C1 segment of cervical spinal cord (tissue), 14 donors: ENCODE measurements at places on chromosomes 4 and X.

GRCh38 chrX:22147214-22147613 lies 115.1 kb downstream of the PHEX start:
- DNase-seq, result no peak

DNA sequence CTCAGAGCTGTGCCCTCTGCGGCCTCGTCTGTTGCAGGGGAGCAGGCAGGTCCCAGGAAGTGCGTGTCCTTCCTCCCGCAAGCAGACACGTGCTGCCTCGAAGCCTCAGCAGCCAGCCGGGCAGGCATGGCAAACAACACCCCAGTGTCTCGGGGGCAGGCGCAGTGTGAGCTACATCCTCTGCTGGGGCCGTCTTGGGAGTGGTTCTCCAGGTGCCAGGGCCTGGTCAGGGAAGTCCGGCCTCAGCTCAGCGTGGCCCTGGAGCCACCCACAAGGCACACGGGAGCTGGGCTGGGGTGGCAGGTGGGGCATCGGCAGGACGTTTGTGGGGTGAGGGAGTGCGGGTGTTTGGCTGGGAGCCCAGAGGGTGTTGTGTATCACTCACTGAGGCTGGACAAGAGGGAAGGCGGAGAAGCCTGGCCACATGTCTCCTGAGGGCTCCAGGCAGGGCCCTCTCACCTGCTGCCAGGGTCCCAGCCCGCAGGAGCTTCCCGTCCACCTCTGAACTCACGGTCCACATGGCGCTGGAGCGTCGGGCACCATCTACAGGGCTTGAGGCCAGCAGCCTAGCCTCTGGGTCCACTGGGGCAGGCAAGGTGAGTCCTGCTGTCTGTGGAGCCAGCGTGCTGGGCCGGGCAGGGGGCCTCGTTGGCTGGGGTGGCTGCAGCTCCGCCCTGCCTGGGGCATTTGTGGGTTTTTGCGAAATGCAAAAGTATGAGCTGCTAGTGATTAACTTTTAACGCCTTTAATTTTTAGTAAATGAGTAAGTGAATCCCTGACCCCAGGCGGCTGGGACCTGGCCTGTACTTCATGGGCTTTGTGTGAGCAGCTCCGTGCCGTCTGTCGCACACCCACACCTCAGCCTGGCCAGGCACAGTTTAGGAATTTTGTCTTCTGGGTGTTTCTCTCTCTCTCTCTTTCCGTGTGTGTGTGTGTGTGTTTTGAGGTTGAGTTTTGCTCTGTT lies 17.3 kb upstream of the UVSSA start:
- no peak for DNase-seq

- no peak for DNase-seq
Measured at GRCh38 chrX:73877687-73878086, 314.7 kb downstream of the CHIC1 start.

GRCh38 chr4:71607780-71608677 lies 175.8 kb downstream of the GC start:
- no peak for DNase-seq

DNA sequence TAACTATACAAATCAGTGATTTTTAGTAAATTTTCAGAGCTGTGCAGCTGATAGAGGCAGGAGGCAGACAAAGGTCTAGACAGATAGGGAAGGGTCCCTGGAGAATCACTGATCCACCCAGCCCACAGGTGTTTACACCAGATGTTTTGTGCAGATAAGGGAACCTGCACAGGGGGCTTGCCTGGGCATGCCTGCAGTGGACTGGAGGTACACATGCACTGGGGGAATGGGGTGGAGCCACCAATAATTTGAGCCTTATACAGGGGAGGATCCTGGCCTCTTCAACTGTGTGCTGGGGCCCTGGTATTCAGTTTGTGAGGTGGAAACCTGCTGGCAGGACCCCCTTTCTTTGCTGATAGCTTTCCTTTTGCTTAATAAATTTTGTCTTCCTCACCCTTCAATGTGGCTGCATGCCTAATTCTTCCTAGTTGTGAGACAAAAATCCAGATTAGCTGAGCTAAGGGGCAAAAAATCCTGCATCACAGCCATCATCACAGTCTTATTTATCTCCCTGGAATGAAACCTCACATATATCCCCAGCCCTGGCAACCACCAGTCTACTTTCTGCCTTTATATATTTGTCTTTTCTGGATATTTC lies 102.8 kb downstream of the KDM6A start:
- DNase-seq, result no peak

DNA sequence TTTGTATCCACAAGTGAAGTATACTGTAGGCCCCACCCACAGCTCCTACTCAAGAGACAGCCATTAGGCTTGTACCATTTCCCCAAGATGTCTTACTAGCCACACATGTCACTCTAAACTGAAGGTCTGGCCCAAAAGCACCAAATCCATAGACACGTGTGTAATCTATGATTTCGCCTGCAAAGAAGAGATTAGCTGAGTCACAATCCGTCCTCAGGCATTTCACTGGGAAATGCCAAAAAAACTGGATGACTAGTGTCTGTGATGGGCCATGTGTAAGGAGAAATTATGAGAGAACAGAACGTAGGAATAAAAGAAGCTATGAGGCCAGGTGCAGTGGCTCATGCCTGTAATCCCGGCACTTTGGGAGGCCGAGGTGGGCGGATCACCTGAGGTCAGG lies 21.9 kb upstream of the RP2 start:
- DNase-seq, result no peak

- no peak for DNase-seq
Measured at GRCh38 chr4:189443341-189443740, 497.3 kb upstream of the FRG1 start.

GRCh38 chrX:145949056-145949455 lies 131.4 kb downstream of the SLITRK2 start:
- DNase-seq, result no peak

DNA sequence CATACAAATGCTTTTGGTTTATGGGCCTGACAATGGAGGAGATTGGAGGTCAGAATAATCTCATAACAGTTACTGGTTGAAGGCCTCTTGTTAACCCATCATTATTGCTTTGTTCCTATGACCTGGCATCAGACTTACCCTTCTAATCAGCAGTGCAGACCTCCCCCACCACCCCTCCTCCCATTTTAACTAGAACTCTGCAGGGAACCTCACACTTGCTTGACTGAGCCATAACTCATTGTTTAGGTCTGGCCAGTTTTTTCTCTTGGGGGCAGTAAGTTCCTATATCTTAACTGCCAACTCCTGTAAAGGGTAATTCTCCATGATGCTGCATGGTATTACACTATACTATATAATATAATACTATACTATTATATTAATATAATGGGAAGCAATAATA lies 609.3 kb downstream of the IL1RAPL1 start:
- DNase-seq, result no peak

- no peak for DNase-seq
Measured at GRCh38 chr4:128727658-128728057, 81.8 kb upstream of the JADE1 start.

GRCh38 chr4:94843216-94843615 lies 85.5 kb downstream of the BMPR1B start:
- no peak for DNase-seq

DNA sequence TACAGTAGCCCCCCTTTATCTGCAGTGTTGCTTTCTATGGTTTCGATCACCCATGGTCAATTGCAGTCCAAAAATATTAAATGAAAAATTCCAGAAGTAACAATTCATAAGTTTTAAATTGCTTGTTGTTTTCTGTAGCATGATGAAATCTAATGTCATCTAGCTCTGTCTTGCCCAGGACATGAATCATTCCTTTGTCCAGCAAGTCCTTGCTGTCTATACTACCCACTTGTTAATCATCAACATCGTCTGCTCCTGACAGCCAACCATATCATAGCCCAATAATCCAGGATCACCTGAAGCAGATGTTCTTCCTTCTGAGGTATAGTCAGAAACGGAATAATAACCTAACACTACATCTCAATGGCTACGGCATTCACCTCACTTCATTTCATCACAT lies 79.8 kb downstream of the ADAMTS3 start:
- DNase-seq, result no peak

DNA sequence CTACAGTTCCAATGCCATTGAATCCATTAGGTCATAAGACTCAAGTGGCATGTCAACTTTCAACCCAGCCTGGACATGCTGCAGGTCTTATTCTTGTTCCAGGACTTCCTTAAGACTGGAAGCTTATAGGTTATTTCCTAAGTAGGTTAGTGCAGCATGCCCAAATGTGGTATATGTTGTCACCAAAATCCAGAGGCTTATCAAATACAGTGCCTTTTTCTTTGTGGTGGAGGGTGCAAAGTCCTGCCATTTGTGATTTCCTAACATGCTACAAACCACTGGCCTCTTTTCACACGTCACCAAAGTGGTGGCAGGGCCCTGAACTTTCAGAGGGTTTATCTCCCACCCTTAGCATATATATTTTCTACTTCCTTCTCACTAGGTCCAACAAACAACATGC lies 9.7 kb upstream of the TMEM184C start:
- no peak for DNase-seq

DNA sequence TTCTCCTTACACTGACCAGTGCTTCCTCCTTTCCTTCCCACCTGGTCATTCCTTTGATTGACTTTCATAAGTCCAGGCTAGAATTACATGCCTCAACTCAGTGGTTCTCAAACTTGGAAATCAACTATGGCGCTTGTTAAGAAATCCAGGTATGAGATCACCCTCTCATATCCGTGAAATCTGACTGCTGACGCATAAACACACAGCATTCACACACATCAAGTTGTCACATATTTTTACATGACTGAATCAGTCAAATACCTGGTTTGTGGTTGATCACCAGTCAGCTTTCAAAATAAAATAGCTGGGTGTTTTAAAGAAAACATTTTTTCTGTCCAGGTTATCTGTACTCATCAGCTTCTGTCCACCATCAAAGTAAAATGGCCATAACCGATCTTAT lies 433.5 kb downstream of the AFF2 start:
- no peak for DNase-seq

DNA sequence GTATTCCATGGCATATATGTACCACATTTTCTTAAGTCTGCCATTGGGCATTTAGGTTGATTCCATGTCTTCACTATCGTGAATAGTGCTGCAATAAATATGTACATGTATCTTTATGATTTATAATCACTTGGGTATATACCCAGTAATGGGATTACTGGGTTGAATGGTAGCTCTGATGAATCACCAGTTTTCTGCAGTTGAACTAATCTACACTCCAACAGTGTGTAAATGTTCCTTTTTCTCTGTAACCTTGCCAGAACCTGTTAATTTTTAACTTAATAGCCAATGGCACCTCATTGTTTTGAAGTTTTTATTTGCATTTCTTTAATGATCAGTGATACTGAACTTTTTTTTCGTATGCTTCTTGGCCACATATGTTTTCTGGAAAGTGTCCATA lies 152.5 kb downstream of the CCNG2 start:
- no peak for DNase-seq

- no peak for DNase-seq
Measured at GRCh38 chrX:119895843-119896326, at the start of gene AKAP14. Gene AKAP14, plus strand, starts transcription at chrX:119895893. Its CDS starts 7,331 bp downstream, at chrX:119903224.

DNA sequence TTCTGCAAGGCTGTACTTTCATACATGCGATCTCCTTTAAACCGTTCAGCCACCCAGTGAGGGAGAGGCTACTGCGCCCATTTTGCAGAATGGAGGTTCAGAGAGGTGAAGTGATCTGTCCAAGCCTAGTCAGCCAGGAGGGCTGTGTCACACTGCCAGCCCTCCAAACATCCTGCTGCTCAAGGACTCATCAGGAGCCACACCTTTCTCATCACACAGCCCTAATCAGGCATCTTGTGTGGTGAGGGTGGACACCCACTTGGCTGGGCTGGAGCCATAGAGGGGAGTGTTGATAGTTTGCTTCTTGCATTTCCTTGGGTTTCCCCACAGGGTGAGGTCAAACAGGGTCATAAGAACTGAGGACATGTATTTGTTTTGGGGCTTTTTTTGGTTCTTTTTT lies 5.4 kb upstream of the CXCR3 start:
- no peak for DNase-seq

DNA sequence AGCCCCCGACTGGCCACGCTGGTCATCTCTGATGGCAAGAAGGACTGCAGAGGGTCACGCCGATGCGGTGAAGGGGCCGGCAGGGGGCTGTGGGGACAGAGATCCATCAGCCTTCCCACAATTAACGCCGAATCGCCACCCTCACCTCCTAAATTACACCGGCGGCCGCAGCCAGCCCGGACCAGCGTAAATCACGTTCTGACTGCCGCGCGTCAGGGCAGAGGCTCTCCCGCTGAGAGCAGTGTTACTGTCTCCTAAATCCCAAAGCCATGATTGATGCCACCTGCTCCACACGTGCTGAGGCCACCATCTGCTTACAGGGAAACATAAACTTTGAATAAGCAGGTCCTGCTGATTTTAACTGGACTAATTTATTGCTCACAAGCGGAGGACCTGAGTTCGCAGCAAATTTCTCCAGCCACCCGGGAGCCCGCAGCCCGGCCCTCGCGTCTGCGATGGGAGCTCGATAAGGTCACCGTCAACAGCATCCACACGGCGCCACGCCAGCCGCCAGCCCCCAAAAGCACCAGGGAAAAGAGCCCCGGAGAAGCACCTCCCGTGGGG lies 127.3 kb upstream of the NKX1-1 start:
- no peak for DNase-seq

GRCh38 chr4:3417448-3417847 lies 24.3 kb upstream of the HGFAC start:
- no peak for DNase-seq

DNA sequence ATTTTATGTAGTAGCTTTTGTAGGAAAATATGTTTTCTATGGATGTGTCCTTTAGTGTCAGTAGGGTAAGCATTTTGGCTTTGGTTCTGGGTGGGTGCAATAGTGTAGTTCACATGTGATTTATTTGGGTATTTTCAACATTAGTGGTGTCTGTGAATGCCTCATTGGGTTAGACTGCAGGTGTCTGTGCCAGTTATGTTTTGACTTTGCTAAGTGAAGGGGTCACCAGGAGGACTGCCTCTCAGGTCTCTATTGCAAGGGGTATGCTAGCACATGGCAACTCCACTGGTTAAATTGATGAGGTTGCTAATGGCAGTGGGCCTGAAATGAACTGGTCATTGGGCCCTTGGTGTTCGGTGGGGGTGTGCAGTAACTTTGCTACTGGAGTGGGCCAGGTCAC lies 467.1 kb downstream of the NAF1 start:
- DNase-seq, result no peak

- DNase-seq, result no peak
Measured at GRCh38 chrX:13491061-13491460, 78.3 kb upstream of the EGFL6 start.

- DNase-seq, result no peak
Measured at GRCh38 chr4:169030562-169030982, 20.5 kb upstream of the CBR4 start.

- DNase-seq, result no peak
Measured at GRCh38 chr4:174154215-174154854, 129.1 kb downstream of the FBXO8 start.

DNA sequence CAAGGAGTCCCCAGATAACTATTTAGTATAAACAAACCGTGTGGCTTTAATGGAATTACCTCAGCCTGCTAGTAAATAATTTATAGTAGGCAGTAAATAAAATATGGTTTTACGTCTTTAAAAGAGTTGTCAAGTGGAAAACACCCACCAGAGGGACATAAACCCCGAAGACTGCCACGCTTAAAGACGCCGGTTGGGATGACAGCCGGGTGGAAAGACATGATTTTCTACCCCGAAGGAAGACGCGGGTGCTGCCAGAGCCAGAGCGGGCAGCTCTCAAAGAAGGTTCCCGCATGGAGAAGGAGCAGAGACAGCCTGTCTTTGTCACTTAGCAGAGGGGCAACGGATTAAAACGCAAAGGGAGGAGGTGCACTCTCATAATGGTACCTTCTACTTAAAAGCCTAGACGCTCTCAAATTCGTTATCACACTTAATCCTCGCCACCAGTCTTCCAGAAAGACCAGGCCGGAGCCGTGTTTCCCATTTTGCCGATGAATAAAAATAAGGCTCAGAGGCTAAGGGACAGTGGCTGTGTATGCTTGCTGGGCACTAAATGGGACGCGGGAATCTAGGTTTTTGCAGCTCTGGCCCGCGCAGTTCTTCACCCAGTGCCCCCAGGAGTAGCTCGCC lies 140.5 kb upstream of the ZIC3 start:
- no peak for DNase-seq
